ENCODE measurements at places on chromosomes 13 and 19. TPM values are rescaled to one million over a fixed set of nuclear protein-coding genes. Genes with fewer than 3 reads are reported as not detected.

Gene TYK2
- 57.0 TPM for total RNA-seq

Gene OR10H2
- not detected for total RNA-seq

Gene PTH2
- not detected for total RNA-seq

Gene LRRC4B
- total RNA-seq, result not detected

Gene SLC39A3
- 21.7 TPM for total RNA-seq

Gene S1PR2
- 0.39 TPM for total RNA-seq

Gene ZFP36
- 1.8 TPM for total RNA-seq

Gene STRN4
- total RNA-seq, result 68.2 TPM

Gene SIAH3
- total RNA-seq, result not detected

Gene CAPN12
- total RNA-seq, result 0.13 TPM

Gene EPS8L1
- total RNA-seq, result 5.7 TPM

Gene ANGPTL8
- total RNA-seq, result not detected

Data from dermis microvascular lymphatic vessel endothelial cell (primary cell).